ENCODE measurements at places on chromosomes 5 and 9.

GRCh38 chr9:28792716-28793115 lies 1219.4 kb upstream of the C9orf72 start:
- DNase-seq: no peak

DNA sequence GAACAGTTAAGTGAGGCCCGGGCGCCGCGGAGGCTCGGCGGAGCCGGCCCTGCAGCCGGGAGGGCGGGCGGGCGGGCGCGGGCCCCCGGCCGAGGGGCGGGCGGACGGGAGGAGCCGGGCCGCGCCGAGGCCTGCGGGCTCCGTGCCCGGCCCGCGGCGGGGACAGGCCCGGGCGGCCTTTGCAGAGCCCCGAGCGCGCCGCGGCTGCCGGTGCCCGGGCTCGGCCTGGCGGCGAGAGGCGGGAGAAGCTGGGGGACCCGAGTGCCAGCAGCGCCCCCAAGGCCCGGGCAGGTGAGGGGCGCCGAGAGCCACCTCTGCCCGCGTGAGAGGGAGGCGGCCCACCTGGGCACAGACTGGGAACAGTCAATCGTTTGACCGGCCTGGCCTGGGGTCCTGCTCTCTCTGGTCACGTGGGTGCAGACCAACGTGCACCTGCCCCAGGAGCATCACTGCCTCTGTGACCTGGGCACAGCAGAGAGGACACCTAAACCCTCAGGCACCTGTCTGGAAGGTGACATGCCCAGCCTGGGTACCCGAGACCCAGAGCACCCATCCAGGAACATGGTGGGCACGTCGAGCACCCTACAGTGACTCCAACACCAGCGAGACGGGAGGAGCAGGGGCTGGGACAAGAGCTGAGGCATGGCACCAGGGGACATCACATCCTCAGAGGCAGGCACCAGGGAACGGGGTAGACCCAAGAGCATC lies 531 bp downstream of the MVB12B start:
- no peak for DNase-seq

- peak; percentile 4 for DNase-seq
Measured at GRCh38 chr9:72254901-72255545, 105.8 kb downstream of the GDA start.

GRCh38 chr5:143229426-143229895 lies 174.0 kb downstream of the NR3C1 start:
- DNase-seq: no peak

DNA sequence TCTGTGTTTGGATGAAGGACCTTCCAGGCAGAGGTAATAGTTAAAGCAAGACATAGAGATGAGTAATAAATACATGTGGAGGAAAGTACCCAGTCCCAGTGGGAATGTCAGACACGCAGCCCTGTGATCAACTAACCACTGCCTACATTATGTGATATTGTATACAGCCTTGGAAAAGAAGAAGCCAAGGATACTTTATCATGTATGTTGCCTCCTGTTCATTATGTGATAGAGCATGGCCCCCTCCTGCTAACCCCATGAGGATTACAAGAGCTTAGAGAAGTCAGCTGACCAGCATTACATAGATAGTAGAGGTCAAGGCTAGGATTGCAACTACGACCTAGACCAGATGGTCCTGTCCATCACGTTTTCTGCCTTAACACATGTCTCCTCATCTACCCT lies 497.0 kb upstream of the TNC start:
- DNase-seq: no peak

DNA sequence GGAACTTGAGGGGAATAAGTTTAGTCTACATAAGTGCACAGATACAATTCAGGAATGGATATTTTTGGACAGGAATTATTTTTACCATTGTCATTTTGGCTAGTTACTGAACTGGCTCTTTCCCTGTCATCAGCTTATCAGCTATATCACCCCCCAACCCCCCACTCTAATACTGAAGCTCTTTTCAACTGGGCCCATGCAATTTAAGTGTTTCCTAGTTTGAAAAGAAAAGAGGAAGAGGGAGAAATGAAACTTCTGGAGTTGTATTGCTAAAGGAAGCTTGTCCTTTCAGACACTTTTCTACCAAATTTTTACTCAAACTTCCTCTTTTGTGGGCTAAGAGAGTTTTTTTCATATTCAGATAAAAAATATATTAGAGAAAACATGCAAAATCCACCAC lies 18.5 kb upstream of the TIMD4 start:
- DNase-seq: no peak

- no peak for DNase-seq
Measured at GRCh38 chr5:7271435-7272084, 124.4 kb upstream of the ADCY2 start.

- DNase-seq: peak; percentile 97
Measured at GRCh38 chr9:114908104-114908622, 22.2 kb downstream of the TNFSF8 start.

- no peak for DNase-seq
Measured at GRCh38 chr5:160188141-160189015, 40.9 kb upstream of the FABP6 start.

DNA sequence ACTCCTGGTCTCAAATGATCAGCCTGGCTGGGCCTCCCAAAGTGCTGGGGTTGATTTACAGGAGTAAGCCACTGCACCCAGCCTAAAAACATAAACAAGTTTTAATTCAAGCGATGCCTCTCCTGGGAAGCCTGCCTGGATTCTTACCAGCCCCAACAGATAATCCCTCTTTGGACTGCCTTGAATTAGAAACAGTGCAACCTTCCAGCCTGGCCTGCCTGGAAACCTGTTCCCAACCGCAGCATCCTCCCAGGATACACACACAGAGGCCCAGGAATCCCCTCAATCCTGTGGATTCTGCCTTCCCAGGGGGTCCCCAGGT lies 19.2 kb downstream of the PTGES start:
- DNase-seq: no peak

DNA sequence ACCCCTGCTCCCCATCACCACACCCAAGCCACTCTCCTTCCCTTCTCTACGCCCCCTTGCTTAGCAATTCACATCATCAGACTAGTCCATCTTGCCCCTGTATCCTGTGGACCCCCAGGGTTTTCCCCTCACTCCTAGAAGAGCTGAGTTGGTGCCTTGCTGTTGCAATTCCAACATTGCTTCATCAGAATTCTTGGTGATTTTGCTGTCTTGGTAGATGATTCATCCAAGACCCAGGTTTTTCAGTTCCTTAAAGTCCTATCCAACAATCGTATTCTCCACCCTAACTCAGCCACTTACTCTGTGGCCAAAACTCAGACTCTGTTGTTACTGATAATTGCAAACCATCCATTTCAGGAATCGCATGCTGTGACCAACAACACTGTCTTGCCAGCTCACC lies 21.4 kb upstream of the CCNJL start:
- no peak for DNase-seq

DNA sequence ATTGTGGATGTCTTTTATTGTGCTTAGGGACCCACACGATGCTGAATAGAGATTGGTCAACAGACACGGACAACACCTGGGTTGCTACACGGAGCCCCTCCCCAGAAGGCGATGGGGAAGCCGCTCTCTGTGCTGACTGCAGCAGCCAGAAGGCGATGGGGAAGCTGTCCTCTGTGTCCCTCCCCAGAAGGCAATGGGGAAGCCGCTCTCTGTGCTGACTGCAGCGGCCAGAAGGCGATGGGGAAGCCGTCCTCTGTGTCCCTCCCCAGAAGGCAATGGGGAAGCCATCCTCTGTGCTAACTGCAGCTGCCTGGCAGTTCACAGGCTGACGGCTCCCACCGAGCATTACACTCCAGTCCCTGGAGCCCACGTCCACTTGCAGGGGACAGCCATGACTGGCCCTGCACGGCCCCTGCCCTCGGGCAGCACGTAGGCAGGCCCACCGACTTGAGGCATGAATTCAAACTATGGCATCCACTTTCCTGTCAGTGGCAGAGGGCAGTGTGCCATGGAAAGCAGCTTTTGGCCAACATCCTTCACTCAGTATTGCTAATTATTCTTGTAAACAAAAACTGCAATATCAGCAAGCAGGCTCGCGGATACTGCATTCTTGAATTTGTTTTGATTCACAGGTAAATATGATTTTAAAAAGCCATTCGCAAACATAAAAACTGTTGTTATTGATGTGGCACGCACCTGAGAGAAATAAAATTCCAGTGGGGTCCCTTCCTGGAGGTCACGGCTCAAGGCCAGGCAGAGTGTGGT lies 48.1 kb upstream of the CLPTM1L start:
- DNase-seq: no peak

DNA sequence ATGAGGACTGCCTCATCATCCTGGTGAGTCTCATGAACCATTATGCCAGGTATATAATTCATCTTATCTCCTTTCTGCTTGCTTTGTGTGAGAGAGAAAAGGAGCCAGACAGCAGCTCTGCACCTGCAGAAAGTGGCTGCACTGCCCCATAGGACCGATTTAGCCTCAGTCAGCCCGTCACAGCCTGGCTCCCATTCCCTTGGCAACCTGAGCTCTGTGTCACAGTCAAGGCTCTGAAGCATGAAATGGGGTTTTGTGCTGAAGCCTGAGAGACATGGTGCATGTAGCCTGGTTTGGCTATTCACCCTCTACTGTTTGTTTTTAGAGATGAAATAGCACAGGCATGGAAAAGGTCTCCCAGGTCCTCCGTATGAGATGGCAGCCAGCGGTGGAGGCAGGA lies 198.3 kb downstream of the KCTD16 start:
- DNase-seq: peak; percentile 83

- DNase-seq: no peak
Measured at GRCh38 chr5:10731913-10732312, 29.1 kb downstream of the DAP start.

DNA sequence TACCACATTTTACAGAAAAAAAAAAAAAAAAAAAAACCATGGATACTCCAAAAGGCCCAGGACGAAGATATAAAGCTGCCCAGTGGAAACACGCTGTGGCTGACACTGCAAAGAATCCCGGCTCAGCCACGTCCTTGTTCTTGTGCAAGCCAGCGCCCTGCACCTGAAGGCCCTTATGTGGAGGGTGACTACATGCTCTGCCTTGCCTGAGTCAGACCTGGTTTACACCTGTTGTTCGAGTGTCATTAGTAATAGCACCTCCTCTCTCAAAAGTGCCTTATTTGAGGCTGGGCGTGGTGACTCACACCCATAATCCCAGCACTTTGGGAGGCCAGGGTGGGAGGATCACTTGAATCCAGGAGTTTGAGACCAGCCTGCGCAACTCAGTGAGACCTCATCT lies 54.3 kb upstream of the ZSWIM6 start:
- DNase-seq: no peak

DNA sequence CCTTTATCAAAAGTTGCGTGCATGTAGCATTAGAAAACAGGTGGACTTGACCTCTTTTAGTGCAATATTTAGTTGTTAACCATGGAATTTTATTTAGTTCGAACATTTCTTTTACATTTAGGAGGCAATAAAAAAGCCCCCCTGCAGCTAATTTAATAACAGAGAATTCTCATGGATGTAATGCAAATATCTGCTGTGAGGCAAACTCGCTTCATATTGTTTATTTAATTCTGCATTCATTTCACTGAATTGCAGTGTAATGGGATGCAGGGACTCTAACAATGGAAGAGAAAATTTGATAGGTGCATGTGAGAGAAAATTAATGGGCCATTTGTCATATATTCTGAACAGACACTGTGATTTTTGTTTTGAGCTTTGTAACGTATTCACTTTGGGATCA lies 205.1 kb upstream of the CHD1 start:
- DNase-seq: peak; percentile 47

DNA sequence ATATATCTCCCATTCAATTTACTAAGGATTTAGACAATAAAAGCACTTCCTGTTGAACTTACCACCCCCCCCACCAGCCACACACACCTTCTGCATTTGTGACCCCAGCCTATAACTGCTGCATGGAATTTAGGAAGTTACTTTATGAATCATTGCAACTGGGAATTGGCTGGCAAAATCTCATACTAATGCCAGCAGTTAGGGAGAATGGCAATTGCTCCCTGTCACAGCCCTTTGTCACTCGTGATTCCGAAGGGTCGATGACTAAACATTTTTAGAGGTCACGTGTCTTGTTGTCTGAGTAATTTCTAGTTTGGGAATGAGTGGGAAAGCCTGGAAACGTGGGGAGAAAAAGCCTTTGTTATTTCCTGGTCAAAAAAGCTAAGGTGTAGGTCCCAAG lies 46.6 kb upstream of the PCA3 start:
- no peak for DNase-seq

- no peak for DNase-seq
Measured at GRCh38 chr5:12258549-12258948, 354.3 kb upstream of the CTNND2 start.

DNA sequence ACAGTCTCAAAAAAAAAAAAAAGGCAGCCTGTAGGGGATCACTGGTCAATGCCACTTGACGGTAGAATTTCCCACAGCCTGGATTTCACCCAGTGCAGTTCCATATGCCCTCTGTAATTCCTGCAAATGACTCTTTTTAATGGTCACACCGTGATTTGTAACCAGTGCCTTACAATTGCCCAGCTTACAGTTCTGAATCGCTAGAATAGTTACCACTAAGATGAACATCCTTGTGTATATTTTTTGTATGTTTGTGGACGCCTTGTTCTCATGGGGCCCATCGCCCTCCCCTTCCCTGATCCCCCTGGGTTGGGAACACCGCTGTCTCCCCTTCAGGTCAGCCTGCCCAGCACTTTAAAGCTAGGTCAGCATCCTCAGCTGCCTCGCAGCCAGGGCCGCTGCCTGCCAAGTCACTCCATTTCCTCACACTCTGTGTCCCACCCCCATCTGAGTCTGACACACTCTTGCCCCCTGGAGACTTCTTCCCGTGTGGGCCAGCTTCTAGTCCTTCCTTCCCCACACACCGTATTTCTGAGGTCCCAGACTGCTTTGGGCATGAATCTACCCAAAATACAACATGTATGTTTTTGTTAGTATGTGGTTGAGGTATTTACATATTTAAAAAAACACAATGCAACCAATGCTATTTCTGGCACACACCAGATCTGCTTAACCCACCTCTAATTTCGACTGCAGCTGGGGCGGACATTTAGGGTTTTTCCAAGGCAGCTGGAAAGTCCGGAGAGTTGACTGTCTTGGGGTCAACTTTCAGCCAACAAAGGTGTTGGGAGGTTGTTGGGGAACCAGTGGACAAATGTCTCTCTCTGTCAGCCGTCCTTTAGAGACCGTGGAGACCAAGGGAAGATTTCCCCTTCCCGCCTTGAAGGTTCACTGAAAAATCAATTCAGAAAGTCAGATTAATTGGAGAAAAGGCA lies 120.5 kb upstream of the NEK6 start:
- no peak for DNase-seq

All from NCI-H2081 (cell line).